Myocyte (in vitro differentiated cells): ENCODE measurements at places on chromosomes 1 and 21.
A peak's percentile ranks its signal among the peaks of the same experiment; 100 is the strongest.

DNA sequence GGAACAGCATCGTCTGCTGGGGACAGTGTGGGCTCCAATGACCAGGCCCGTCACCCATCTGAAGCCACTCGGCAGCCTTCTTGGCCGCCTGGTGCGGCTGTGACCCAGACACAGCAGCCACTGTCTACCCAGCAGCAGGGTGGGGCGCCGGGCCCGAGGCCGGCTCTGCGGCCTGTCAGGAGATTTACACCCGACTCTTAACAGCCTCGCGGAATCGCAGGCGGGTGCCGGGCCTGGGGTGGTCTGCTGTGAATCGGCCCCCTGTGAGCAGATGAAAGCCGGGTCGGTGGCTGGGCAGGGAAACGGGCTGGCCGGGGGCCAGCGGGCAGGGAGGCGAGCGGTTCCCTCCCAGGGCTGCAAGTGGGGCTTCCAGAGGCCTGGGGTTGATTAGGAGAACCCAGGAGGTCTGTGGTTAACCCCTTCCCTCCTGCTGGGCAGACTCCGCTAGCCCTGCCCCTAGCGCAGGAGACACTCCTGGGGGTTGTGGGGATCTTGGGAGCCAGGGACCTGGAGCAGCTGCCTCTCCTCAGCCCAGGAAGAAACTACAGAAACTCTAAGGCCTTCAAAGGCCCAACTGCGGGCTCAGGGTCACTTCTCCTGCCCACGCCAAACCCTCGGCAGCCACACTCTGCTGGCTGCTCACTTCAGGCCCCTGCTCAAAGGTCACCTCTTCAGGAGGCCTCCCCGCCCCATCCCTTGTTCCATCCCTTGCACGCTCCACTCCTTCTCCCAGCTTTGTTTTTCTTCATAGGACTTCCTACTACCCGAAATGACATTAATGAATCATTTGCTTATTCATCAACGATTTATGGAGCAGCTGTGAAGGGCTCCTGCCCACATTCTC is 15.6 kb downstream of the RUNX3 start:
- DNase-seq, result peak; percentile 64

GRCh38 chr1:31669786-31670592 is 25.3 kb upstream of the PEF1 start:
- peak; percentile 67 for DNase-seq

DNA sequence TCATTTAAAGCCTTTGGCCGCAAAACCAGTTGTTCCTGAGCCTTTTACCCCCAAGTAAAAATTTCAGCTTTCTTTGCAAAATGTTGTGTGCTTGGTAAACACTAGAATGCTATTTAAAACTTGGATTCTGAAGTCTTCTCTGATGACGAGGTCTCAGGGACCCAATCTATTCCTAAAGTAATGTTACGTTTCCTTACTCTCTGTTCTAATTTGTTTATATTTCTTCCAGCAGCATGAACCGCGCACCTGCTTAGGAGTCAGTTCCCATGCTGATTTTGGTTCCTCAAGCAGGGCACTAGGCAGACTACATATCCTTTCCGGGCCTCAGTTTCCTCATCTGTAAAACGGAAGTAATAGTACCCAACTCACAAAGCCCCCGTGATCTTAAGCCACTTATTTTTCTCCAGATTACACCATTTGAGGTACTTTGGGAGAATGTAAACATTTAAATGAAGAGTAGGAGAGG is 969 bp upstream of the ALDH4A1 start:
- DNase-seq, result no peak

GRCh38 chr1:233520261-233521191 is 93.4 kb upstream of the KCNK1 start:
- no peak for DNase-seq

GRCh38 chr1:36834586-36834985 is 199.7 kb downstream of the GRIK3 start:
- no peak for DNase-seq

DNA sequence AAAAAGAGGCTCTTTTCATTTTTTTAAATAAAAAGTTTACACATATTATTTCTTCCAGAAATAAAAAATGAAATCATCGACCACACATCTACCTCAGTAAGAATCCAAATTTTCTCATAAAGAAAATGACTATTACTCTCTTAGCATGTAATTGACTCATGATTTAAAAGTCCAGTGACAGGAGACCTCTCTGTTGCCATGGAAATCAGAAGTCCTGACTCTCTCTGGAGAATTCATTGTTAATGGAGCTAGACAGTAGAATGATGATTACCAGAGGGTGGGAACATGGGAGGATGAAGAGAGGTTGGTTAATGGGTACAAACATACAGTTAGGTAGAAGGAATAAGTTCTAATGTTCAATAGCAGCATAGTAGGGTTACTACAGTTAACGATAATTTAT is 5.0 kb upstream of the CLCA4 start:
- no peak for DNase-seq

- peak; percentile 16 for DNase-seq
Observed at GRCh38 chr1:167109125-167109524, 15.2 kb downstream of the STYXL2 start.

DNA sequence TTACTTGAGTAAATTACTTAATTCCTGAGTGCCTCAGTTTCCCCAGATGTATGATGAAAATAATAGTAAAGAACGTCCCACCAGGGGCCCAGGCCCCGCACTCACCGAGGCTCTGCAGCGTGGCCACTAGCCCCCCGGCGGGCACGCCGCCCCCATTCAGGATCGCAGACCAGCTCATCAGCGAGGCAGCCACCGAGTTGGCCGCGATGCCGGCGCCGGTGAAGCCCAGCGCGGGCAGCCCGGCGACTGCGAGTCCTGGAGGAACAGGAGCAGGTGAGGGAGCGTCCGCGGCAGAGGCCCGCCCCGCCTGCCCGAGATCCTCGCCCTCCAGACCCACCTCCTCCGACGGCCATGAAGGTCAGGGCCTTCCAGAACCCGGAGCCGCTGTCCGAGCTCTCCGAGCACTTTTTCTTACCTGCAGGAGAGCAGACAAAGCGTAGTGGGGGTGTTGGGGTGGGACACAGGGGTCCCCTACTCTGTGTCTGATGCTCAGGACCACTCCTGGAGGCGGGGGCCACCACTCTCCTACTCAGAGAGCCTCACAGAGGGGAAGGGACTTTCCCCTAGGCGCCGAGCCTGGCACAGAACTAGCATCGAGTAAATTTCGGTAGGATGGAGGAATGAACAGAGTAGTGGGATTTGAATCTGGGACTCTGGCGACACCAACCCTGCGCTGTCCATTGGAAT is 3.7 kb downstream of the IFI6 start:
- no peak for DNase-seq

- DNase-seq, result no peak
Observed at GRCh38 chr1:66041654-66042053, 249.0 kb downstream of the PDE4B start.

GRCh38 chr1:154608397-154609270 is 648 bp upstream of the ADAR start:
- DNase-seq, result peak; percentile 76

DNA sequence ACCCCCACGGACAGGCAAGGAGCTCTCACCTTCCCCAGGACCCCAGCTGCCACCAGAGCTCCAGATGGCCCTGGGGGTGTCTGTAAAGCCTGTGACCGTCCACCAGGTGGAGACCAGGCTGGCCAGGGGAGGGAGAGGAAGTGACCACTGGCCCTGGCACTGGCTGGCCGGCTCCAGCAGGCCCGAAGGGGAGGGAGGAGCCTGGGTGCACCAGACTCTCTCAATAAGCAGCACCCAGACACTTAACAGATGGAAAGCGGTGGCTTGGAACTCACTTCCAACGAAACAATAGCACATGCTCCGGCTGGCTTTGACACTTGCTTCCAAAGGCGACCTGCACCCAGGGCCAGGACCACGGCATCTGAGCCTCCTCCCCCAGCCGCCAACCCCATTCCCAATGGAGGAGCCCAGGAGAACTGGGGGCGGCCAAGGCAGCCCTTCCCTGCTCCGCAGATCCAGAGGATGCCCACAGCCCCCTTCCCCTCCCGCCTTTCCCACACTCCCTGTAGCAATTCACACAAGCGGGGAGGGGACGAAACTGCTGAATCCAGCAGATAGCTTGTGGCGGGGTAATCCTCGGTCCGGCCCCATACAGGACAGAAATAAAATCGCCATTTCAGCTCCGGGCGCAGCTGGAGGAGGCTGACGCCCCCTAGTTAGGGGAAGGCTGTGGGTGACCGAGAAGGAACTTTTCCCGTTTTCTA is 742 bp upstream of the PDE9A start:
- peak; percentile 14 for DNase-seq

DNA sequence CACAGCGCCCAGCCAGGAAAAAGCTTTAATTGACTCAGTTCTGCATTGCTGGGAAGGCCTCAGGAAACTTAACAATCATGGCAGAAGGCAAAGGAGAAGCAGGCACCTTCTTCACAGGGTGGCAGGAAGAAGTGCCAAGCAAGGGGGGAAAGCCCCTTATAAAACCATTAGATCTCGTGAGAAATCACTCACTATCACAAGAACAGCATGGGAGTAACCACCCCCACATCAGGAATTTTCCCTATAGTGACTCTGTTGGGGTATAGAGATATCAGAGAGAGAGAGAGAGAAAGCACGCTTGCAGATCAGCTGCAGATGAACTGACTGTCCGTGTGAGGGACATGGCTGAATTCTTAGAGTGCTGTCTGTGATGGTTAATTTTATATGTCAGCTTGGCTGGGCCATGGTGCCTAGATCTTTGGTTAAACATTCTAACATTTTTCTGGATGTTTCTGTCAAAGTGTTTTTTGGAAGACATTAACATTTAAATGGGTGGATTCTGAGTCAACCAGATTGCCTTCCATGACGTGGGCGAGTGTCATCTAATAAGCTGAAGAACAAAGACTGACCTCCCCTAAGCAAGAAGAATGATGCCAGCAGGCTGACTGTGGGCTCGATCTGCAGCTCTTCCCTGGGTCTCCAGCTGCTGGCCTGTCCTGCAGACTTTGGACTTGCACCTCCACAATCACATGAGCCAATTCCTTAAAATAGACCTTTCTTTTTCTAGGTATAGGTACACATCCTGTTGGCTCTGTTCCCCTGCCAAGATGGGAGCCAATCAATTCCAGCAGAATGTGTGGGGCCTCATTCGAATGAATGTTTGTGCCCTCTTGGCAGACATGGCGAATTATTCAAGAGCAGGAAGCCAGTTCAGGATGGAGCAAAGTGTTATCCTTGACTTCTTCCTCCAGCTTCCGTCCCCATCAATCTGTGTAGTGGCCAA is 21.4 kb upstream of the CPT2 start:
- DNase-seq, result no peak

DNA sequence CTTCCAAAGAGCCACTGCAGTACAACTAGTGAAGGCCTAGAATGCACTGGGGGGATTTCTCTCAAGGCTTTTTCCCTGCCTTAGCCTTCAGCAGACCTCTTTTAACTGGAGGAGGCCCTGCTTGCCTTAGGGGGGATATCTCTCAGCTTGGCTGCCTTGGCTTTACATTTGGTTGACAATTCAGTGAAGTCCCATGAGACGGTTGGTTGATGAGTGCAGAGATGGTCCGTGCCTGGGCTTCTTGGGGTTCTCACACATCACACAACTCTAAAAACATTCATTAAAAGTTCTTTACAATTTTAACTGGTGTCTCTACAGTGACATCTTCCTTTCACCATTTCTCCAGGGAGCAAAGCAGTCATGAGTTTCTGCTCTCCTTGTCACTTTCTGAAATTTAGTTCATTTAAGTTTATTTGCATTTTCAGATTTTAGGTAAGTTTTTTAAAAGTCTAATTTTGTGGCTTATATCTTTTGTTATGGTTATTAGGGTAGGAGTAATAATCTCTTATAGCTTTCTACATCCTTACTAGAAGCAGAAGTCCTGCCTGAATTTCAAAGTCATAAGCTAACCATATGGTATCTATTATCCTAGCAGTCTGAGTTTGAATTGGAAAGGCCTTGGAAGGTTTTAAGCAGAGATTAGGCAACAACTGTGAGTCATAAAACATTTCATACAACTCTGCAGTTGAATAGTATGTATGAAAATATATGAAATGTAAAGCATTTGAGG is 487.6 kb downstream of the DPYD start:
- peak; percentile 20 for DNase-seq

- DNase-seq, result no peak
Observed at GRCh38 chr21:30146558-30147282, 19.9 kb downstream of the CLDN17 start.

DNA sequence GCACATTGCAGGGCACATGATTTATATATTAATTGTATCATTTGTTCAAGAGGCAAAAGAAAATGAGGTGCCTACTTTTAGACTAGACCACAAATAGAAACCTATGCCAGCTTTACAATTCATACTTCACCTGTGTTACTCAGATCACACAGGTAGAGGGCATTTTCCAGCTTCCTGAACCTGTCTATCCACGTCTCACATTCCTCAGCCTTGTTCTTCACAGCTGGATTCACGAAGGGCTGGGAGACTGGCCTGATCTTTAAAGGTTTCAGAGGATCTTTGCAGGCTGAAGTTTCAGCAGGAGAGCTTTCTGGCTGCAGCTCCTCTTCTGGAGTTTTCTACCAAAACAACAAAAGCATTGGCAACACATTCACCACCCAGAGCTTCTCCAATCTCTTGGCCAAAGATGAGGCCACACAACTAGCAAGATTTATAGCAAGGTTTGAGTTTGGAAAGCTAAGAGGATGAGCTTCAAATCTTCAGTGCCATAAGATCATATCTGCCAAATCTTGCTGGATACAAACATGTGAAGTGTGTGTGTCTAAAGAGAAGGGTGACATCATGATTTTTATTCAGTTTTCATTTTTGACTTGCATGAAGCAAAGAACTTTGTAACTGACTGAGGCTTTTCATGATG is 71.0 kb upstream of the CYP2J2 start:
- no peak for DNase-seq

- no peak for DNase-seq
Observed at GRCh38 chr1:156901966-156902915, 8.7 kb downstream of the PEAR1 start.

DNA sequence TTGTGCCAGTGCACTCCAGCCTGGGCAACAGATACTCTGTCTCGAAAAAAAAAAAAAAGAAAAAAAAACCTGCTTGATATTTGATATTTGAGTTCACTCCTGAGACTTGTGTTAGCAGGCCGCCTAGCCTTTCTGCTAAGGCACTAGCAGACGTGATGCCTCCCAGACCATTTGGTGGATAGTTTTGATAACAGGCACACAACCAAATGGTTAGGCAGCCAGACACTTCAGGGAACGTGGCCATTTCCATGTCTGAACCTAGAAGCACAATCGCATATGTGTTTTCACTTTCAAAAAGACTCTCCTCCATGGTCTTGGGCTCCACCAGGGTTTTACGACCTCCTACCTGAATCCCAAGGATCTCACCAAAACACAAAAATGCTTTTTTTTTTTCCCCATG is 1319.5 kb downstream of the BRINP3 start:
- DNase-seq, result no peak

DNA sequence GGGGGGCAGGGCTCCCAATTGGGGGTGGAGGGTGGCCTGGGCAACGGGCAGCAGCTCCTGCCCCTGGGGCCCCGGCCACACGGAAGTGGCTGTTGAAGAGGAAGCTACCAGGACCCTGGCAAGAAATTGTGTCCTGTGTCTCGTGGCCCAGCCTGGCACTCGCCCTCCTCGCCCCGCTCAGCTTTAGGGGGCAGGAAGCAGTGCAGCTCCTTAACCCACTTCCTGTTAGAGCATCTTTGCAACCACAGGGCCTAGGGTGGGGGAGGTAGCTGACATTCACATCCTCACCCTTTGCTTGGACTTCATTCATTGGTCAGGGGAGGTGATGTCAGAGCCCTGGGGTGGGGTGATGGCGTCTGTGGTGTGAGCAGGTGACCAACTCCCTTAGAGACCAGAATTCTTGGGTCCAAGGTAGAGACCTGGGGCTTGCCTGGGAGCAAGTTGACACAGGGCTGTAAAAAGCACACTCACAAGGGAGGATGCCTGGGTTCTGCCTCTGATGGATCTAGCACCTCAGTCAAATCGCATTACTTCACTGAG is at the start of gene ARHGAP30:
Gene ARHGAP30 (minus strand): TSS at position 161 of the 540 bp plus-strand sequence. CDS start 267 bp downstream, outside the sequence.
- DNase-seq, result no peak

- no peak for DNase-seq
Observed at GRCh38 chr1:30418939-30419720, 304.3 kb downstream of the MATN1 start.
